ENCODE measurements at places on chromosomes 7 and 10. TPM values are rescaled to one million over a fixed set of nuclear protein-coding genes. Genes with fewer than 3 reads are reported as not detected.

Gene UCN3
- total RNA-seq: not detected

Gene CC2D2B
- 0.56 TPM for total RNA-seq

Gene CHN2
- 7.6 TPM for total RNA-seq

Gene STEAP1
- total RNA-seq: 58.7 TPM

Gene CASTOR2
- total RNA-seq: 19.4 TPM

Gene CACNA2D1
- 38.0 TPM for total RNA-seq

Gene RNF133
- 1.7 TPM for total RNA-seq

Gene STAMBPL1
- total RNA-seq: 14.4 TPM

Gene CALHM1
- total RNA-seq: not detected

Gene MSMB
- total RNA-seq: not detected

Gene CRHR2
- total RNA-seq: 0.95 TPM

Gene LIPF
- not detected for total RNA-seq

Gene SPDYE5
- not detected for total RNA-seq

Gene TBRG4
- 44.4 TPM for total RNA-seq

Gene PPP1R17
- total RNA-seq: not detected
